ENCODE measurements at places on chromosomes 7 and 10.

- DNase-seq, result no peak
Observed at GRCh38 chr10:93138113-93138870, 64.6 kb downstream of the CYP26A1 start.

GRCh38 chr7:135206941-135207391 is 4.4 kb downstream of the WDR91 start:
- DNase-seq, result no peak

GRCh38 chr7:33357846-33358245 is 228.5 kb downstream of the BBS9 start:
- no peak for DNase-seq

DNA sequence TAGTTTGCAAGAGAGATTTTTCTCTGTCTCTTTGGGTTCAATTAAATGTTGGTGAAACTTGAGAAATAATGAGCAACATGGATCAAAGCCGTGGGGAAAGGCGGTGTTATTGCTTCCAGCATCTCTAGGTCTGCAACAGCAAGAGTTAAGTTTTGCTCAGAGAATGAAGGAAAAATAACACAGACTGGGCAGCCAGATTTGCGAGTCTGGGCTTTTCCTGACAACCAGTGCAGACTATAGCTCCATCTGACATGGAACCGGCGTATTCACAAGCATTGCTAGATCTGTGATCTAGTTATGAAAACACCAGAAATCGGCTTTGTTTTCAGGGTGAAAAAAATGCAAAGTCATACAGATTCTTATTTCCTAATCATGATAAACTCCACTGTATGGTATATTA is 110.4 kb downstream of the CAMK1D start:
- no peak for DNase-seq

GRCh38 chr7:157853076-157853788 is 516.4 kb downstream of the DNAJB6 start:
- DNase-seq, result no peak

- no peak for DNase-seq
Observed at GRCh38 chr7:85587785-85588184, 400.9 kb upstream of the SEMA3D start.

DNA sequence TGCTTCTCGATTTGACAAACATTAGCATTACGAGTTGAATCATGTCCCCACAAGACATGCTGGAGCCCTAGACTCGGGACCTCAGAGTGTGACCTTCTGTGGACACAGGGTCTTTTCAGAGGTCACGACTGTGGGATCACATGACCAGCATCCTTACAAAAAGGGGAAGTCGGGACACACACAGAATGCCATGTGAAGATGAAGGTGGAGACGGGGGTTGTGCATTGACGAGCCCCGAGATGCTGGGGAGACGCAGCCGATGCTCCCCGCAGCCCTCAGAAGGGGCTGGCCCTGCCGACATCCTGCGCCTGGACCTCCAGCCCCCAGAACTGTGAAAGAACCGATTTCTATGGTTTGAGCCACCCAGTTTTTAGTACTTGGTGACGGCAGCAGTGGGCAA is 7.5 kb downstream of the ZFAND2A start:
- no peak for DNase-seq

GRCh38 chr10:116120688-116121455 is 152.1 kb downstream of the GFRA1 start:
- no peak for DNase-seq

GRCh38 chr10:44922796-44923545 is 11.8 kb downstream of the TMEM72 start:
- DNase-seq, result no peak

DNA sequence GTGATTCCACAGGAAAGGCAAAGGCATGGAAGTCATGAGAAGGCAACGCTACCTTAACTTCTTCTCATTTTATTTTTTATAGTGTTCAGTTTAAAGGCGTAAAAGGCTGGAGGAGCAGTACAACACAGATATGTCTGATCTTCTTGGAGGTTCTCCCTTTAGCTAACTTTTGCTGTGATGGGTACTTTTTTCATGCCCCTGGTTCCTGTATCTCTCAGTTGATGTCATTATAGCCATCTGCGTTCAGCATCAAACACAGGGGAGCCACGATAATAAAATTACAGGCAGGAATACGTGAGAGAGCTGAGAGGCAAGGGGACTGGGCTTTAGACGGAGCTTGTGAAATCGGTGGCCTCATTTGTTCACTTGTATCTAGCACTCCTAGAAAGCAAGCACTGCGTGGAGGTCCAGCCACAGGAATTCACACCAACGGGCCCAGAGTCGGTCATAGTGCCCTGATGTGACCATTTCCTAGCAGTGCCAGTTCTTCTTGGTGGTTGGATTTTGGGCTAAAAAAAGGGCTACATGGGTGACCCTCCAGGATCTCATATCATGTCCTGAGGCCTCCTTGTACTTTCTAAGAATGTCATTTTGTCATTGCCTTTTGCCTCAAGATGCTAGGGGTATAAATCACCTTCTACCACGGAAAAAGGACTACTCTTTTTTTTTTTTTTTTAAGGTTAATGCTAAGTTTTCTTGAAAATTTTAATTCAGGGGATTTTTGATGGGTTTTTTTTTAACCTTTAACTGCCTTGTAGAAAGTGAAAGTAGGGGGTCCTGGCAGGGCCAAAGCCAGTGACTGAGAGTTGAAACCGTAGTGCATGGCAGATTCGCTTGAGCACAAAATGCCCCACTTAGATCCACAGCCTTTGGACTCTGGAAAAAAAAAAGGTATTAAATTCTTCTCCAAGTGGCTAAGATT is 191.5 kb downstream of the CELF2 start:
- DNase-seq, result no peak

GRCh38 chr7:127396184-127396583 is 3.7 kb upstream of the ZNF800 start:
- DNase-seq, result no peak

DNA sequence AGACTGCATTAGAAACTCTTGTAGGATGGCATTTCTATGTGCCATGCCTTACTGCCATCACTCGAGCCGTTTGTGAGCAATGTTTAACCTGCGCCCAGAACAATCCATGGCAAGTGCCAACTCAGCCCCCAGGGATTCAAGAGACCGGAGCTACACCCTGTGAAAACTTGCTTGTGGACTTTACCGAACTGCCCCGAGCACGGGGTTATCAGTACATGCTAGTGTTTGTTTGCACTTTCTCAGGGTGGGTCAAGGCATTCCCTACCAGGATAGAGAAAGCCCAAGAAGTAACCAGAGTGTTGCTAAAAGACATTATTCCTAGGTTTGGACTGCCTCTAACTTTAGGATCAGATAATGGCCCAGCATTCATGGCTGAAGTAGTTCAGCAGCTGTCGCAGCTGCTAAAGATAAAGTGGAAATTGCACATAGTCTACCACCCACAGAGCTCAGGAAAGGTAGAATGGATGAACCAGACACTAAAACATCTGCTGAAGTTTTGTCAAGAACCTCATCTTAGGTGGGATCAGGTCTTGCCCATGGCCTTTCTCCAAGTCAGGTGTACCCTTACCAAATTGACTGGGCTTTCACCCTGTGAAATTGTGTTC is 8.9 kb upstream of the CYREN start:
- no peak for DNase-seq

GRCh38 chr10:29583674-29584073 is 51.1 kb downstream of the SVIL start:
- DNase-seq, result no peak

GRCh38 chr7:42946627-42946950 is 14.4 kb downstream of the MRPL32 start:
- no peak for DNase-seq

DNA sequence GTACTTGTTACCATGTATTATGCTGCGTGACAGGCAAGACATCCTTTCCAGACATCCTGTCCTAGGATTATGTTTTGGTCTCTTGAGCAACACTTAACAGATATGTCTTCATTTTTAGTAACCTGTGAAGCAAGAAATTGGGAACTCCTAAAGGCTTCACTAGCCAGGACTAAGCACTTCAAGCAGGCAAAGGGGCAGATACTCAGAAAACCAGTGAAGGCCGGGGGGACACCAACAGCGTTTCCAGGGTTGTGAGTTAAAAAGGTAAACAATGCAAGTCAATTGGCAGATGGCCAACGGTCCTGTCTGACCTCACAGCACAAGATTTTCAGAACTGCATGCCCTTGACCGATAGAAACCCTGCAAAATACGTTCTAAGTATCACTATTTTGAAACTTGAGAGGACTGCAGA is 77.6 kb upstream of the SFMBT2 start:
- no peak for DNase-seq

DNA sequence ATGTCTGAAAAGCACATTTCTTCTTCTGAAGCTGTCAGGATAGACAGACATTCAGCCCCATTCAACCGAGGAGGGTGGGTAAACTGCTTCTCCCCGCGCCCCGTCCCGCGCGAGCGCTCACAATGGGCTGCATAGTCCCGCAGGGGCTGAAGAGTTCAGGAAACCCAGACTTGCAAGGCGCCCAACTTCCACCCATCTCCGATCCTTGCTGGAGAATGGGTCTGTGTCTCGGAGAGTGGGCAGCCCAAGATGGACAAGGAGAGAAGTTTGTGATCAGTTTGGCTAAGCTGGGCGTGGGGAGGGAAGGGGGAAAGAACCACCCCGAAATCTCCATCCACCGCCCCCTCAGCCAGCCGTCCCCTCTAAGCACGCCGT is 686 bp downstream of the AASS start:
- no peak for DNase-seq

DNA sequence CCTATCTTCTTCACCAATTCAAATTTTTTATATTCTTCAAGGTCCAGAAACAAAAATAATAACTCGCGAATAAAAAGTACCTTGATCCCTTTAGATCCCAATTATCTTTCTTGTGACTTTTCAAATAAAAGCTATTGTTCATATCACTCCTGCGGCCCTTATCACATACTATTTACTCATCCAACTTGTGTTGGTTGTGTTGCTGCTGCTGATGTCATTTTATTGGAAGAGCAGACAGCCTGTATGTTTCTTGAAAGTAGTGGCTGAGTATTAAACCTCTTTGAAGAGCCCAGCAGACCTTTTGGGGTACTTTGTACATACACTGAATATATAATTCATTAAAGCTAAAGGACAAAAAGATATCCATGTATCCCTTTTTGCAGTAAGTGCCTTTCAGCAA is 231.7 kb downstream of the CTNNA3 start:
- no peak for DNase-seq

- peak; percentile 37 for DNase-seq
Observed at GRCh38 chr7:132580717-132581285, 4.5 kb upstream of the PLXNA4 start.

DNA sequence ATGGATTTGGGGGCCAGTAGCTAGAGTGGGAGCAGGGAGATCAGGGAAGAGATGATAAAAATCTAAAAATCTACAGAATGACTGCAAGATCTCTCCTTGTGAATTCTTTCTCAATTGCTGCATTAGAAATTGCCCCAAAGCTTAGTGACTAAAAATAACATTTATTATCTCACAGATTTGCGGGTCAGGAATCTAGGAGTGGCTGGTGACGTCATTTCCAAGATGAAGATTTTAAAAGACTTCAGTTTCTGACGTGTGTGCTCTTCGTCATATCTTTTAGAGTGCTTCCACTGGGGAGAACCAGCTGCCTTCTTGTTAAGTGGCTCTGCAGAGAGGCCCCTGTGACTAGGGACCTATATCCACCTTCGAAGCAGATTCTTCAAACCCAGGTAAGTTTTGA is 112.6 kb downstream of the DGKI start:
- no peak for DNase-seq

DNA sequence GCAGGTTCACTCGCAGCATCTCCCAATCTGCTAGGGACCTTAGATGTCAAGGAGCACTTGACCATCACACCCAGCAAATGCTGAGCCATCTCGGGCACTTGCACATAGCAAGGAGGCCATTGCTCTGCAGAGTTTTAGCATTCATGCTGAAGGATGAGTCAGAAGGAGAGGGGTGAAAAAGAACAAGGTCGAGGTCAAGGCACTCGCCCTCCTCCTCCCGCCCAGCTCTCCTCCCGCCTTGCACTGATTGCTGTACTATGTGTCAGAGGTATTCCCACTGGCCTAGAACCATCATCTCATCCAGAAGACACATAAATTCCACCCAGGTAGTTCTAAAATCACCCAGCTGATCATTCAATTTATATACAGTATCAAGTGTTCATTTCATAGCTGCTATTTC is 255.1 kb upstream of the SP4 start:
- no peak for DNase-seq

DNA sequence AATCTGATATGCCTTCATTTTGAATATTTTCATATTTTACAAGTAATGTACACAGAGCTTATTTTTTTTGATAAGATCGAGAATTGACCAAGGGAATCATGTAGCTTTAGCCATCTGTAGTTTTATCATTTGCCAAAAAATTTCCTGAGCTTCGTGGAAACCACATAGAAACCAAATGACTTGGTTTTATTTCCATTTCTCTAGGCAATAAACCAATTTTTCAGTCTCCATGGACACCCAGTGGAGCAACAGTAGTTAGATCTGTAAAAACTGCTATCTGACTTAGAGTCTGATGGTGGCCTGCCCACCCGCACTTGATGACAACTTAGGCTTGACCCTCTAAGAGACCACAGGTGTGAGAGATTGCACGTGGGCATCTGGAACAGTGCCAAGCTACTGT is 127.8 kb upstream of the CDK6 start:
- DNase-seq, result no peak

GRCh38 chr7:150665089-150665748 is 20.3 kb upstream of the GIMAP2 start:
- no peak for DNase-seq

GRCh38 chr7:3879355-3880075 is 578.5 kb downstream of the SDK1 start:
- no peak for DNase-seq

- no peak for DNase-seq
Observed at GRCh38 chr7:123797673-123798531, 47.1 kb upstream of the HYAL4 start.

GRCh38 chr7:31688372-31688771 is 1.4 kb downstream of the PPP1R17 start:
- no peak for DNase-seq

DNA sequence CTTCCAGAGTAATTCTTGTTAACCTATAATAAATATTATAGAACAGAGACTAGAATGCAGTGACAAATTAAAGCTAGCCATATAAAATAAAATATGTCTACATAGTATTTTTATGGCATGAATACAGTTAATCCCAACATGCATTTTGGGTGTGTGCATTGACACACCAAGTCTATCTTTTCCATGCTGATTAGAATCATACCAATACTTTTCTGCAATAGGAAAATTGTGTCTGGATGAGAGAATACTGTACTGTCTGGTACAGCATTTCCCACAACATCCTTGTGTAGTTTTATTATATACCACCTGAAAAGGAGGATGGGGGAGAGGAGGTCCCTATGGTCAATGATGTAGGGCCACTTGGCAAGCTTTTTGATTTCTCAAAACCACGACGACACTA is 100.3 kb downstream of the ARHGAP21 start:
- no peak for DNase-seq

- peak; percentile 62 for DNase-seq
Observed at GRCh38 chr10:14583252-14583651, 191.4 kb downstream of the FAM107B start.

GRCh38 chr10:79507440-79508167 is 4.7 kb upstream of the EIF5AL1 start:
- DNase-seq, result no peak

GRCh38 chr7:100127866-100128636 is 1.3 kb downstream of the MBLAC1 start:
- no peak for DNase-seq

All from stimulated activated CD8-positive, alpha-beta memory T cell treated with anti-CD3 and anti-CD28 coated beads, Interleukin-4, amount 100 ng/mL, for 1 hour (primary cell).